ENCODE measurements at places on chromosomes 1 and 21. TPM values are rescaled to one million over a fixed set of nuclear protein-coding genes. Genes with fewer than 3 reads are reported as not detected.
A peak's percentile ranks its signal among the peaks of the same experiment; 100 is the strongest.

GRCh38 chr21:30981403-30981802 is 56.9 kb downstream of the KRTAP19-8 start:
- no peak for ATAC-seq

AKNAD1 gene
- 1.2 TPM for total RNA-seq

DNA sequence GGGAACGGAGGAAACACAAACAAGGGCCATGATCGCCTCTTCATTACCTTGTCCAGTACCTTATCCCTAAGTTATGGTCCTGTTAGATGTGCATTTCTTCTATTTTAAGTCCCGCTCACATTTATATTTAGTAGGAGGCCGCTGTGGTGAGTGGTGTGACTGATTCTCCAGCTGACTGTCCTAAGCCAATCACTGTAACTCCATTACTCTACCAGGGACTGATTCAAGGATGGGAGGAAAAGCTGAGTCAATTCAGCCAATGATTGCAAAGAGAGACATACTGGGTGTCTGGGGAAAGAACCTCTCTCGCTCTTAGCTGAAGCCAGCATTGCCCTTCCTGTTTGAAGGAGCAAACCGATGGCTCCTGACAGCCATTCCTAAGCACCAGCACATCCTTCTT is 59.7 kb downstream of the TGFBR3 start:
- no peak for ATAC-seq

DNA sequence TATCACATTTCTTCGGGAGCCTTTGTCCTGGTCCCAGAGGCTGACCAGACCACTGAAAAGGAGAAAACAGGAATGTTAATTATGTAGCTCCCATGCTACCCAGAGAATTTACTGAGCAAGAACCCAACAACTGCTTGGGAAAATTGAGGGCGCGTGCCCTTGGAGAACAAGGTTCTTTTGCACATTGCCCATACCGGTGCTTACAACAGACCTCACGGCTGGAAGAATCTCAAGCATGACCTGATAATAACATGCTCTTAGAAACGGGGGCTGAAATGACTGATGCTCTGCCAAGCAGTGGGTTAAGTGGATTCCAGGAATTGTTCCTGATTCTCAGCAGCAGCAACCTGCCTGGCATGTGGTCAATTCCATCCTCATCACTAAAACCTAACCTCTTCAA is 49.3 kb upstream of the AJAP1 start:
- no peak for ATAC-seq

- no peak for ATAC-seq
These were observed 29.9 kb downstream of the TMCO1 start for GRCh38 chr1:165738794-165739193.

DNA sequence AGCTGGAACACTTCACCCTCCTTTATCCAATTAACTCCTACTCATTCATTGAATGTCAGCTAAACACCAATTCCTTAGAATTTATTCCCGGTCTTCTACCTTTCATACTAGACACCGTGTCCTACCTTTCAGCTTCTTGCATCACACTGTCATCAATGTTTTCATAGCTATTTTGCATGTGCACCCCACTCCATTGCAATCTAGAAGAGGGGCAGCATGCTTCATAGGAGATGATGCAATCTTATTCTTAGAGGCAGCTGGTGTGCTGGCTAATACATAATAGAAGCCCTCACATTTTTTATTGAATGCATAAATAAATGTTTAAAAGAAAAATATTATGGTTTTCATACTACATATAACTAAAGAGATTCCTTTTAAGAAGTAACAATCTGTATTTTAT is 123.6 kb downstream of the DSCAM start:
- ATAC-seq: no peak

DNA sequence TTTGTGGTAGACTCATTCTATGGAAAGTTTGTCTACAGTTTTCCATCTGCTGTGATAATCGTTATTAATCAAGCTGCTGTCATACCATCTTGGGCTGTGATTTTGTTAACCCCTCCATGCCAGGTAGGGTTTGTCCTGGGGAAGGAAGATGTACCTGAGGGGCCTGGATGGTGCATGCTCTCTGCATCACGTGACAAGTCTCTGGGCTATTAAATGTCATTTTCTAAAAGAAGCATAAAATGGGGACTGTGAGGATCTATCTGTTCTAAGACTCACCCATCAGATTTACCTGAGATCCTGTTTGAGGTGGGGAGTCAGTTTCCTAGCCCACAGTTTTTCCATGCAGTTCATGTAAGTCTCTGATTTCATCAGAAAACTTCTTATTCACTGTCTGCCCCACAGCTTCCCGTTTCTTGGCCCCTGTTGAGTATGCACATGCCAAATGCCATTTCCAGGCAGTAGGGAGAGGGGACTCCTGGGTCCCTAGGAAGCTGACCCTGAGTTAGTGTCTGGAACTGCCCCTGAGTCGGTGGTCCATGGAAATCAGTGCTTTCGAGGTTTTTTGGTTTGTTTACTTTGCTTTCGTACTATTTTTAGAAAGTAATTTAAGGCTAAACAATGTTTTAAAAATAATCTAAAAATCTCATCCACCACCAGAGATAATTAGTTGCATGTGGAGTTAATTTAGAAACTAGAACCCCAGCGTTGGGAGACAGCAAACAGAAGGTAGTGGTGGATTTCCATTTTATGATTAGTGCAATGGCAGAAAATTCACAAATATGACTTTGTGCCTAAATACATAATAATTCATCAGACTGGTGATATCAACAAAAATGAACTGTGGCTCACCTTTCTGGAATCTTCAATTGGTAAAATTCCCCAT is 46.7 kb downstream of the ZBTB18 start:
- ATAC-seq: no peak

- ATAC-seq: no peak
These were observed 64.0 kb upstream of the KCNK1 start for GRCh38 chr1:233549917-233550316.

BARHL2 gene
- not detected for total RNA-seq

DNA sequence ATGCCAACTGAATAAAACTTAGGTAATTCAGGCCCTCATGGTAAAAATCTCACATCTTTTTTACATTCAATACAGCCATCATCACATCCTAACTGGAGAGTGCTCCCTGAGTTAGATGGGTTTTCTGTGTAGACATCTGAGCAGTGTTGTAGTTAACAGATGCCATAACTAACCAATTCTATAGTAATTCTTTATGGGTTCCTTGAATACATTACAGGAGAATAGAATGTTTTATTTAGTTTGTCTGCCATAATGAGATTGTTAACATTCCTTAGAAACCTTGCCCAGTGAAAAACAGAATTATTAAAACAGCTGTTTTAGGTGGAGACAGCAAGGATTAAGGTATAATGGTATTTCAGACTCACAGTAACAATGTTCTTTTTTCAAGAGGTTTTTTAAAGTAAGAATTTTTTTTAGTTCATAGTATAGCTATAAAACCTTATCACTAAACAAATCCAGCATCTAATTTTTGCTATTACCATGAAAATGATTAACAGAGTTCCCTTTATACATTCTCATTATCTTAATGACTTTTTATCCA is 95.3 kb downstream of the ATP5PO start:
- ATAC-seq: no peak

PCSK9 gene
- total RNA-seq: not detected

ATP6V1G3 gene
- total RNA-seq: not detected

DNA sequence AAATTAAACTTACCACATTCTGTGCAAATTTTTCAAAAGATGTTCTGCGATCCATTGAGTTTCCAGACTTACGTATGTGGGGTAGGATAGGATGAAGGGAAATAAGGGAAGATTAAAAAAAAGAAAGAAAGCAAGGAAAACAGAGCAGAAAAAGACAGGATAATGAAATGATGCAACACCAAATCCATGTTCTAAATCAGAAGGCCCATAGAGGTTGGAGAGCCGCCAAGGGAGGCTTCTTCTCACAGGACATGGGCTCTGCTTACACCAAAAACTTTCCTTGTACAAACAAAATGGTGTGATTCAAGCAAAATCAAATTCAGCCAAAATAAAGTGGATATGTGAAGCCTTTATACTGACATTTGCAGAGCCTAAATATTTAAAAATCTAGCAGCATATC is 189.5 kb upstream of the GREM2 start:
- ATAC-seq: no peak

- no peak for ATAC-seq
These were observed 76.6 kb downstream of the DMRTA2 start for GRCh38 chr1:50346621-50347020.

BTBD19 gene
- 7.9 TPM for total RNA-seq

DNA sequence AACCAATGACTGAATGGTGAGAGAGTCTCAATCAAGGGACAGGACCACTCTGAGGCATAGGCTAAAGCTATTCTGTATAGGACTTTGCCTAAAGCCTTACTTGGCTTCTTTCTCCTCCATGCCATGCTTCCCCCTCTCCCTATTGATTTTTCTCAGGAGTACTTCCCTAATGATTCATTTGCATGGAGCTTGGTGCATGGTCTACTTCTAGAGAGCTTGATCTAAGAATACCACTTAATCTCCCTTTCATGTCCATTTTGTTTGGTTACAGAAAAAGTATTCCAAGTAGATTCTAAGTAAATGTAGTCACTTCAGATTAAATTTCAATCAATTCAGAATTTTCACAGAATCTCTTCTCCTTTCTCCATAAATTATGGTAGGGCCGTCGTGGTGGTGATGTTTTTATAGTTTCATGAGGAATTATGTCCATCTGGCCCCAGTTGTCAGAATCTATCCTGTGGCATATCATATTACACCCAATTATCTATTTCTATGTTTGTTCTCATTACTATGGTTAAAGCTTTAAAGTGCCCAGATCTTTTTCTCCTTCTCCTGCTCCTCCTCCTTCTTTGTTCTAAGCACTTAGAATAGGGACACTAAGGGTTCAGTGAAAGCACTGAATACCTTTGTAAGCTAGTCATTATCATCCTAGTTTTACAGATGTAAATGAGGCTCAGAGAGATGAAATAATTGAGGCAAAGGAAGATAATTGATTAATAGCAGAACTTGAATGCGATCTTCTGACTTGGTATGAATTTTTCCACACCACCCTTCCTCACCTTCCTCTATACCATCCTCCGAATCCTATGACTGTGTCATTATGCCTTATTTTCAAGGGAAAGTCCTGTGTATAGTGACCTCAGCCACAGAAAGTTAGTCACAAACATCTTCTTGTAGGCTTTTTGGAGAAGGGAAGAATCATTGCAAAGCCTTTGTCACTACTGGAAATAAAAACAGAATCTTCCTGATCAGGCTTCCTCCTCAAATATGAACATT is 85.6 kb upstream of the ZRANB2 start:
- no peak for ATAC-seq

GRCh38 chr1:57696043-57696442 is 272.2 kb upstream of the DAB1 start:
- no peak for ATAC-seq

DNA sequence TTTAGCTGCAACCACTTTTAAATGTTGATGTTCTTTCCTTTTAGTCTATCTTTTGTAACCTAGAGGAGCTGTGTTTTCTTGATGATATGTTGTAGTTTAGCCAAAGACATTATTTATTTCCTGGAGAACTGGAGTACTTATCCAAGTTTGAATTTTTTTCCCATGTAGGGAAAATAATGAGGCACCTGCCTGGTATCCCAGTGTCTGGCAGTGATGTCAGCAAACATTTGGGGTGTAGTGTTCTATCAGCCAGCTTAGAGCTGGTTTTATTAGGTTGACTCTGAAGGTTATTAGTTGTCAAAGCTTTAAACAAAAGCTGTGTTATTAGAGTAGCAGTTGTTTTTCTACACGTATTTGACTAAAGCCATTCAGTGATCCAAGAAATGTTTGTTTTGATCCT is 3.2 kb downstream of the CTPS1 start:
- ATAC-seq: no peak

CASQ2 gene
- total RNA-seq: 86.2 TPM

DNA sequence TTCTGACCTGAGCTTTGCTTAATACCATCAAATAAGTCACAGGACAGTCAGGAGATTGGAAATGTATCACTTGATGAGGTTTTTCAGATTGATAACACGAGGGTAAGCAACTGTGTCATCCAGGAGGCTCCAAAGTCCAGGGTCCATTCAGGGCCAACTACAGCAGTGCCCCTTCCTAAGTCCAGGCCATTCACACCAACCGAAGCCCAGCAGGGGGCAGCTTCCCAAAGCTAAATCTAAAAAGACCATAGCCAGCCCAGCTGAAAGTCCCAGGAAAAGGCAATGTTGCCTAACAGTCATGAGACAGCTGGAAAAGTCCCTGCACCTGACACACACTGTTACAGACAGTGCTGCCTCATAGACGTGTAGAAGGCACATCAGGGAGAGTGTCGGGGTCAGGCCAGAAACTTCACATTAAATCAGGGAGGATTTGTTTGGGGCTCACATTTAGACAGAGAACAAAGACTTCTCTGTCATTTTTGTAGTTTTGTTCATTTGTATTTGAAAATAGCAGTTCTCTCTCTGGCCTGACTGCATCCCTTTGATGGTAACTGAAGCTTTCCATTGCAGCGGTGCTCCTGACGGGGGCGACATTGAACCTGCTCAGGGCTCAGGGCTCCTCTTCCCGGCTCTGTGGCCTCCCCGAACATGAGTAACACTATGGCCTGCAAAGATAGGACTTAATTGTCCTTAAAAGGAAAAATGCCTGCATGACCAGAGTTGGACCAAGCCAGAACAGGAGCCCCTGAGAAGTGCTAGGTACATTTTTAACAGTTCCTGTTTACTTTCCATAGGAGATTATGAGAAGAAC is 200.4 kb downstream of the NRIP1 start:
- peak; percentile 86 for ATAC-seq

GRCh38 chr1:30403061-30403645 is 320.2 kb downstream of the MATN1 start:
- ATAC-seq: no peak

DNA sequence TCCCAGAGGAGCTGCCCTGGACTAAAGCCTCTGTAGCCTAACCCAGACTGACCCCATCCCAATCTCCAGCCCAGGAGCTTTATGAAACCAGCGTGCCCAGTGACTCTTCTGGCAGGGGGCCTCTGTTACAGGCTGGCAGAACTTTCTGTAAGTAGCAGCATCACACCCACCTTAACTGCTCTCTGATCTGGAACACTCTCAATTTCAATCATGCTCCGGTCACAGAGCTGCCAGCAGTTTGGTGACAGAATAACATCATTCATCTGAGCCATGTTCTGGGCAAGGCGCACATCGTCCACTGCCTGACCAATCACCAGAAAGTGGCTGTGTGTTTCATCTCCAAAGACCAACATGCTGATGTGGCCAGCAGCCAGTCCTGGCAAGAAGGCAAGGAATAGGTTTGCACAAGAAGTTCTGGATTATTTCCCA is 14.7 kb downstream of the ADCY10 start:
- ATAC-seq: peak; percentile 71
